ENCODE measurements at places on chromosomes 1 and 21.

- DNase-seq, result no peak
These were observed 1.4 kb downstream of the FOXD2 start for GRCh38 chr1:47439017-47439818.

DNA sequence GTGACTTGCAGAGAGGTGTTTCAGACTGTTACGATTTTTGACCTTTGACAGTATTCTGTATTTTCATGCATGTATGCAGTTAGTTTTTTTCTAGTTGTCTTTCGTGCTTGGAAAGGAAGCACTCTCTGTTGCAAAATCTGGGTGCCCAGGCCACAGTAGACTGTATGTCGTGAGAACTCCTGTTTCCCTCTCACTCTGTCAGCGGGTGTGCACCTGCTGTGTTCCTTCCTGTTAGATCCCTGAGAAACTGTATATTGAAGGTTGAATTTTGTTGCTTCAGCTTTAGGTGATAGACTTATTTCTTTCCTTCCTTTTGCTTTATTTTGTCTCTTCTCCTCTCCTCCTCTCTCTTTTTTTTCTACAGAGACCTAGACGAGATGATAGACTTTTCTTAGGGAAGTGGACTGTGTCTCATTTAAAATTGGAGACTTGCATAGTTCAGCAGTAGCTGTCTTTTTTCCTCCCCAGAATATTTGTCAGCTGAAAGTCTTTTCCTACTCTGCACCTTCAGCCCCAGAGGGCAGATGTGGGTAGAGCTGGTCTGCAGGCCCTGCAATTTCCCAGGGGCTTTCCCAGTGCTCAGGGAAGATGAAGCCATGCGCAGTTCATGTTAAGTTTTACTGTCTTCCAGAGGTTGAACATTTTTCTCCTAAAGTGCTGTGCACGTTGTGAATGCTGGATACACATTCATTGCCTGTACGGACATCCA is 1.4 kb downstream of the TRAPPC10 start:
- DNase-seq, result peak; percentile 31

DNA sequence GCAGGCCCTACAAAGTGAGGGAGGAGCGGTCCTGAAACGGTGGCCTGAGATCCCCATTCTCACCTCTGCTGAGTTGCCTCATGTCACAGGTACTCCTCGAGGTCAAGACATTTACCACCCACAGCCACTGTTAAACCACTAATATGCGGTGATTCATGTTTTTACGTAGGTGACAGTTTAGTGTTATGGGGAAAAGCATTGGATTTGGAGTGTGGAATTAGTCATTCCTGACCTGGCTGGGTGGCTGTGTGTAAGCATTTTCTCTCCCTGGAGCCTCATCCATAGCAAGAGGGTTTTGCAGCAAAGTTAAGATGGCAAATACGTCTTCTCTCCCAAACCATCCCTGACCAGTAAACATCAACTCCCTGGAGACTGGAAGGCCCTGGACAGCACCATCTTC is 57.8 kb upstream of the KCNJ6 start:
- no peak for DNase-seq

DNA sequence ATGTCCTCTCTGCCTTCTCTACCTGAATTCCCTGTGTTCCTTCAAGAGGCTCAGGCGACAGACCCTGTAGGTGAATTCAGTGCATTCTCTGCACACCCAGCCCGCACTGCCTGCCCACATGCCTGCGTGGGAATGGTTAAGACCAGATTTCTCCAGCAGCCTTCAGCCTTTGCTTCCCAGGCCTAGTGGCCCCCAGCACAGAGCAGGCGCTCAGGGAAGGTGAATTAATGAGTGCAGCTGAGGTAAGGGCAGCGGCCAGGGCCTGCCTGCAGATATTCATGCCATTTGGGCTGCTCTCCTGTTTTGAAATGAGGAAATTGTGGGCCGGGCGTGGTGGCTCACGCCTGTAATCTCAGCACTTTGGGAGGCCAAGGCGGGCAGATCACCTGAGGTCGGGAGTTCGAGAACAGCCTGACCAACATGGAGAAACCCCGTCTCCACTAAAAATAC is 45.5 kb downstream of the IER5 start:
- no peak for DNase-seq

DNA sequence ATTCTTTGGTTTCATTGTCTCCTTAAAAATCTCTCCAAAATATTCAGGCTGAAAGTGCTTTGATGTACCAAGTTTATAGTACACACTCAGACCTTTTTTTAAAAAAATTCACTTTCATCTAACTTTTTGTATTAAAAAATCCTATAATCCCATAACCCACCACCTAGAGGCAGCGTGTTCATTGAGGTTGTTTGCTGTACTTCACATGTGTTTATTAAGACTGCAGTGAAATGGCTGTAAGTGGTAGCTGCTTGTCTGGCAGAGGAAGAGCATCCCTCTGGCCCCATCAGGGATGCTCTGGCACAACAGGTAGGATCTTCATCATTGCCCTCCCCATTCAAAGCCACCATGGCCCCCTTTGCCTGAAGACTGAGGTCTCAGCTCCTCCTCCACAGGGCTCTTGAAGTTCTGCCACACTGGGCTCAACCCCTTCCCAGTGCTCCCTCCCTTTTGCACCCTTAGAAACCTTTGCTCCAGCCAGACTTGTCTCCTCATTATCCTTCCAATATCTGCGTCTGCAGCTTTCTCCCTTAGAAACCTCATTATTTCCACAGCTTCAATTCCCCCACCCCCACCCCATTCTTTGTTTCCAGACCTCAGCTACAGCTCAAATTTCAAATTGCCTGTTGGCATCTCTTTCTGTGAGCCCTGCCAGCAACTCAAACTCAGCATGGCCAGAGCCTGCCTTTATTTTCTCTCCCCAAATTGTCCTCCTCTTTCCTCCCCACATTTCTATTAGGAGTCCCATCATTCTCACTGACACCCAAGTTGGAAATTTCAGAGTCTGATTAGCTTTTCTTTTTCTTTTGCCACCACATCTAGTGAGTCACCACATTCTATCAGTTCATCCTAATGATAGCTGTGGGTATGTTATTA is 369.6 kb upstream of the USP24 start:
- DNase-seq, result no peak

DNA sequence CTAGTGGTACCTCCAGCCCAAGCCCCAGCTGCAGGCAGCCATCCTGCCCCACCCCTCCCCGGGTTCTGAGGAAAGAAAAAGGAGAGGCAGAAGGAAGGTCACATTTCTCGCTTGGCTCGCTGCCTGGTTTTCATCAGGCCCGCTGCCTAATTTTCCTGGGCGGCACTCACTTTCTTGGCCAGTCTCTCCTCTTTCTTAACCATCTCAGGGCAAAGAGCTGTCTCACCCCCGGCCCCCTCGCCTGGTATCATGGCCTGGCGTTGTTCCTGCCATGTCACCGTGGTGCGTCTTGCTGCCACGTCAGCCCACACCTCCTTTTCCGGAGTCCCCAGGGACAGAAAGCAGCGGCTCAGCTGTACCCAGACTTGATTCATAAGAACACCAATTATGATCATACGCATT is 26.6 kb upstream of the CASZ1 start:
- no peak for DNase-seq

GRCh38 chr1:34781071-34781843 is at the start of gene GJB3:
GJB3 (plus strand) TSS chr1:34781214; CDS start chr1:34784763, 3,549 bp downstream.
- no peak for DNase-seq

GRCh38 chr1:164137273-164137925 is 421.6 kb upstream of the PBX1 start:
- DNase-seq, result no peak

DNA sequence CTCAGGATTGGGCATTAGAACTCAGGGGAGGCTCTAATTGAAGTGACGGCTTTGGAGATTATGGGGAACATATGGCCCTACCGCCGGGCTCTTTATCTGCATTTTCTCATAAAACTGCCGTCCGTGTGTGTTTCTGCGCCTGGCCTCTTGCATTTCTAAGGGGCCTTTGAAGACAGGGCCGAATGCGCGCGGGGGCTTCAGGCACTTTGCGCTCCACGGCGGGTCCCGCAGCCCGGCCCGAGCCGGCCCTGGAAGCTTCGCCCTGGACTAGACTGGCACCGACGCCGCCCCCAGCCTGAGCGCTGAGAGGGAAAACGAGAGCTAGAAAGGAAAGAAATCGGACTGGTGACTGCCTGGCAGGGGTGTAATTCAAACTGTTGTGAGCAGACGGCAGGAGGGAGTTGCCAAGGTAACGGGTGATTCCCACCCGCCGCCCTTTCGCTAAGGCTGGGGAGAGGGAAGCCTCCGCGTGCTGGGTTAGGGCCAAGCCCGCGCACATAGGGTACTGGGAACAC is 120.7 kb downstream of the LMX1A start:
- DNase-seq, result no peak

GRCh38 chr1:60573121-60573520 is 499.6 kb upstream of the C1orf87 start:
- no peak for DNase-seq

DNA sequence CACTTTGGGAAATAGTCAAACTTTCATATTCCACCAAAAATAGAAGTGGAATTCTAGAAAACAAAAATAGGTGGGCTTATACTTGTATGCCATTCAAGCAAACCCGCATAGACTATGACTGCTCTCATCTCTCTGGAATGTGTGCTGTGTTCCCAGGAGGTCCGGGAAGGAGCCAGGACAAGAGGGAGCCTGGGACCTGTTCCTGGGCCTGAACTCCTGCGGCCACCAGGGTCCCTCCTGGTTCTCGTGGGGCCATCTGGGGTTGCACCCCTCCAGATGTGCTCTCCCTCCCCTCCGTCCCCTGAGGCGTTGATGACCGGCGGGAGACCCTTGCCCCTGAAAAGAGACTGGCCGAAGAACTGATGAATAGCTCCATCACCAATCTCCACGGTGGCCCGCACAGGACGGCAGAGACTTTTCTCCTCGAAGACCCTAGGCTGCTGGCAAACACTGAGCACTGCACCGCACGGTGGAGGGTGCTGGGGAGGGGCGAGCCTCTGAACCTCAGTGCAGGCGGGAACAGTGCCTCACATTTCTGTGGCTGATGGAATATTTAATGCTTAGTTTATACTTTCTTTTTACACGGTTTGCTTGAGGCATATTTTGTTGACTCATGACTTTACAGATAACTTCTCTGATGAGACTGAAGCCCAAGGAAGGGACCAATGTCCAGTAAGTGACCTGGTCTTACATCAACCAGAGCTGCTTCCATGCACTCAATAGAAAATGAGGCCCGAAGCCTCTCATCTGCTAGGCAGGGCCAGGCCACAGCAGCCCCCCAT is 9.6 kb upstream of the ADARB1 start:
- DNase-seq, result no peak

GRCh38 chr1:219304227-219305226 is 130.8 kb downstream of the LYPLAL1 start:
- DNase-seq, result no peak

- peak; percentile 89 for DNase-seq
These were observed at the start of gene MARCKSL1 for GRCh38 chr1:32335790-32336590. MARCKSL1 (minus strand) TSS chr1:32336233; CDS start chr1:32336033, 200 bp downstream.

GRCh38 chr1:96240438-96240837 is 481.1 kb upstream of the PTBP2 start:
- DNase-seq, result no peak

GRCh38 chr1:233759665-233760064 is 144.8 kb upstream of the SLC35F3 start:
- DNase-seq, result no peak

- DNase-seq, result no peak
These were observed 41.6 kb upstream of the NRDC start for GRCh38 chr1:51920130-51920529.

Data from activated CD8-positive, alpha-beta memory T cell treated with anti-CD3 and anti-CD28 coated beads, Interleukin-2, amount 50 U/mL, for 4 hours (primary cell).